Caki2 (cell line): ENCODE measurements at places on chromosomes 4 and X.

DNA sequence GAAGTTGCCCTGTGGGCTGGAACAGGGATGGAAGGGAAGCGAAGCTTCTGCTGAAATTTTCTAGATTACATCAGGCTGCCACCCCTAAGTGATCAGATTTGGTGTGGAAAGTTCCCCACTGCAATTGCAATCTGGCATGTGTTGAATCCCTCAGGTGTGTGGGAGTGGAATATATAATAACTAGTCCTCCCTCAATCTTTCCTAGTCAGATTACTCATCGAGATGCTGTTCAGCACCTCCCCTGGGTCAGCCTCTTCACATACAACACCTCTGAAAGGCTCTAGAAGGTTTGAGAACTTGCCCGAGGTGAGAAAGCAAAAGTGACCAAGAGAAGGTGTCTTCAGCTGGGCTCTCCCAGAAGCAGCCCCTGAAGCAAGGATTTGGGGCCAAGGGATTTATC is 336.8 kb downstream of the BCOR start:
- DNase-seq = no peak

- DNase-seq = no peak
These were observed 478.9 kb downstream of the KCNIP4 start for GRCh38 chr4:21469438-21470300.

DNA sequence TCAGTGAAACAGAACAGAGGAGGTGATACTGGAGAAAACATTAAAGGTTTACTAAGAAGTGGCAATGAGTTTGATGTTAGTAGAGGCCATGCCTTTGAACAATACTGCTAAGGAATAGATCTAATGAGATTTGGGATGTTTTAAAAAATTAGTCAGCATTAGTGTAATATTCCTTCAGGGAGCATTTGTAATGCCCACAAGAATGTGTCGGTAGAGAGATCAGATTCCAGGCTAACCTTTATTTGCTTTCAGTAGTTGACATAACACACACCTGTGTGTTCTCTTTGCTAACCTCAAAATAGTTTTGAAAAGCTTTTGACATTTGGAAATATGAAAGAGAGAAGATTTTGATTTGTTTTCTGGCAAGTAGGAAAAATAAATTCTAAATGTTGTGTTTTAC is 328.8 kb downstream of the BMPR1B start:
- no peak for DNase-seq

DNA sequence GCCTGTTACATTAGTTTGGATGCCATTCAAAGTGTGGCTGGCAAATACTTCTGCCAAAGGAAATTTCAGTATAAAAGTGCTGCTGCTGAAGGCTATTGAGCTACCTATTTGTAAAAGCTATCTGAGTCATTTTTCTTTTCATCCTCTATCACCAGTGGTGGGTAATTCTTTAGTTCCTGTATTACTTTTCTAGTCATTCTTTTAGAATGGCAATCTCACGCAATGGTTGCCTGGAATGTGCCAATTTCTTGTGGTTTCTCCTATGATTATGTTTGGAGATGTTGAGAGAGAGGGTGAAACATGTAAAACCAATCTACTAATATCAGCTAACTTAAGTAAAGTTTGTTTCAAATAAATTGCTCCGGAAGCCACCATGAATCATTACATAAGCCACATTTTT is 685.0 kb downstream of the RAPGEF2 start:
- no peak for DNase-seq

GRCh38 chrX:49058794-49059193 is at the start of gene CCDC120:
TSS of gene CCDC120 (plus strand) at chrX:49058999. CDS start at chrX:49062042, 3,043 bp downstream.
- DNase-seq = no peak

DNA sequence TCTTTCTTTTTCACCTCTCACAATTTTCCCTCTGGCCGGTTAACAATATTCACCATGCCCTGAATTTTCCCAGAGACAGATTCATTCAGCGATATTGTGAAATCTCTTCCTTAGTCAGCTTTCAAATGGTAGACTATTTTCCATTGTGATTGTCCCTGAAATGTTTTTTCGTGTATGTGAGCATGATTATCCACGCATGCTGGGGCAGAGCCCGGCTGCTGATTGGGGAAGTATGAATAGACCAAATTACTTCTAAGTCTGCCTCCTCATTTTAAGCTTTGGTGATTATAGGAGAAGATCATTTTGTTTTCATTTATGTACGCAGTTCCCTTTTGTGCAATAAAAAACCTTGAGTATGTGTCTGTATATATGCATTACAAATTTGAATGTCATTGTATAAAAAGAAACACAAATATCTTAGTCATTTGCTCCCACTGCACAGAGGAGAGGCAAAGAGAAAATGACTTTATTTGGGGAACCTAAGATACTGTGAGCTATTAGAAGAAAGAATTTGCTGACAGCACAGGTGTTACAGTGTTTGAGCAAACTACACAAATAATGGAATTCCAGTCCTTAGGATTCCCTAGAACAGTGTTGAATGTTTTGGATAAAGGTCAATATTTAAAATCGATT is 11.3 kb downstream of the DTHD1 start:
- no peak for DNase-seq

GRCh38 chrX:88355252-88355651 is 391.8 kb upstream of the CPXCR1 start:
- DNase-seq = no peak

- DNase-seq = no peak
These were observed 32.5 kb downstream of the HTRA3 start for GRCh38 chr4:8301851-8302730.

GRCh38 chrX:75603833-75604232 is 81.0 kb upstream of the ZDHHC15 start:
- peak; percentile 1 for DNase-seq

DNA sequence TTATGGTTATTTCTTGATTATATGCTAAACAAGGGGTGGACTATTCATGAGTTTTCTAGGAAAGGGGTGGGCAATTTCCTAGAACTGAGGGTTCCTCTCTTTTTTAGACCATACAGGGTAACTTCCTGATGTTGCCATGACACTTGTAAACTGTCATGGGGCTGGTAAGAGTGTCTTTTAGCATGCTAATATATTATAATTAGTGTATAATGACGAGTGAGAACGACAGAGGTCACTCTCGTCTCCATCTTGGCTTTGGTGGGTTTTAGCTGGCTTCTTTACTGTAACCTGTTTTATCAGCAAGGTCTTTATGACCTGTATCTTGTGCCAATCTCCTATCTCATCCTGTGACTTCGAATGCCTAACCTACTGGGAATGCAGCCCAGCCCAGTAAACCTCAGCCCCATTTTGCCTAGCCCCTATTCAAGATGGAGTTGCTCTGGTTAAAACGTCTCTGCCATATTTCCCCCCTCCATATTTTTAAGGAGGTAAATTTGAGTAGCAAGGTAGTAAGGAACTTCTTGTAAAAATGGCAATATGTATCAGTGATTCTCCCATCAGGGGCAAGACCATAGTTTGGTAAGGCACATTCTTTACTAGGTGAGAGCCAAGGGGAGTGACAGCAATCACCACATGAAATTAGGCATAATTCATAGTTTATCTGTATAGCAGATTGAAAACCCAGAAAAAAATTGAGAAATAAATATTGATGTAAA is 2.6 kb downstream of the CXCL2 start:
- DNase-seq = no peak

DNA sequence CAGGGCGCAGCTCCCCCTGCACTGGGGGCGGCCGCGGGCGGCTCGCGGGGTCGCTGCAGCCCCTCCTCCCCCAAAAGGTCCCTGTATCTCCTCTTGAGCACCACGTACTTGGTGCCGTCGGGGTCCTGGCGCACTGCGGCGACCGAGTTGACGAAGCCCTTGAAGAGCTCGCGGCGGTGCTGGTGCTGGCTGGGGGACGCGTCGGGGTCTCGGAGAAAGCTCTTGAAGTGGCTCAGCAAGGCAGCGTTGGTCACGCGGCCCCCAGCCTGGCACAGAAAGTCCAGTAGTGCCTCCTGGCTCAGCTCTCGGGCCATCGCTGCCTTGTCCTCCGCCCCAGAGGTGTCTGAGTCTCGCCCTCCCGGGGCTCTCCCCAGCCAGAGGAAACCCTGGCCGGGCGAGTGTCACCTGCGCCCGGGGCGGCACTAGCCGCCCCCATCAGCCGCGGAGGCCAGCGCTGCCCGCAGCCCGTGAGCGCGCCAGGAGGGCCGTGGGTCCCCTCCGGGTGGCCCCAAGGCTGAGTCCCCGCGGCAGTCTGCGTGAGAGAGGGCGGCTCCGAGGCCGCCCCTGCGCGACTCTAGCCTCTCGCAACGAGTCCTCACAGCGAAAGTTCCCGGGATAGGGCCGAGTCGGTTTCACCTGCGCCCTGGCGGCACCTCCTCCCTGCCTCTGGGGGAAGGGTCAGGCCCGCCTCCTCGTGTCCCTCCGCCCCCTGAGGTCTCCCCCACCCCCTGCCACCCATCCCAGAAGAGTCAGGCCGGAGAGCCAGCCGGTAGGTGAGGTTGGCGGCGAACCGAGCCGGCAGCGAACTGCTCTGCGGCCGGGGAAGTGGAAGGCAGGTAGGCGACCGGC is at the start of gene SOWAHB:
TSS of gene SOWAHB (minus strand) at position 609 of the 849 bp plus-strand sequence. CDS start at position 314, 295 bp downstream.
- DNase-seq = peak; percentile 35

GRCh38 chr4:40193578-40193977 is 3.3 kb upstream of the RHOH start:
- DNase-seq = no peak
